Common myeloid progenitor, CD34-positive (primary cell): ENCODE measurements at places on chromosomes 6 and 20.

DNA sequence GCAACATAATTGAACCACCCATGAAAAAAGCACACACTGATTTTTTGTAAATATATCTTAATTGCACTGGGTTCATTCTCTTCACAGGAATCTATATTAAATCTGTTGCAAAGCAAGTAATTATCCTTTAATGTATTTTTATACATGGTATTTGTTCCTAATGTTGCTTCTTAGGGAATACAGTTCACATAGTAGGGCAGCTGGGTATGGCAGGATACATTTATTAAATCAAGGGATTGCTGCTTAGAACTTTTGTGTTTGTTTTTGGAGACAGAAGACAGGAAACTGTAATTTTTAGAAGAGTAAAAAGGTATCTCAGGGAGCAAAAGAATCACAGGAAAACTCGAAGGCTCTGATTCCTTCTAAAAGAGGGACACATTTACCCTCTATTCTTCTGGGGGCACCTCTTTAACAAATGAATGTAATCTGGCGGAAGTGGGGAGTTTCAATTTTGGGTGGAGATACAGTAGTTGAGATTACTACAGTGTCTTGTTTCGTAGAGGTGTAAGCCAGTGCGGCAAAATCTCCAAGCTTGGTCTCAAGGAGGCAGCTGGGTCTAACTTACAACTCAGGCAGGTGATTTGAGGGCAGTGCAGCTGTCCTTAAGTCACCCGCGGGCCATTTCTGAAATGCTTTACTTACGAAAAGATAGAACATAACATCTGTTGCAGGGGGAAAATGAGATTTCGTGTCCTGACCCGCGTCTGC is 812 bp upstream of the SMIM13 start:
- peak; percentile 82 for DNase-seq

GRCh38 chr20:61554617-61555016 is 302.6 kb downstream of the CDH4 start:
- no peak for DNase-seq

- DNase-seq, result no peak
These were observed 32.5 kb downstream of the KIAA0319 start for GRCh38 chr6:24613361-24614042.

- DNase-seq, result no peak
These were observed 588.0 kb upstream of the CDH4 start for GRCh38 chr20:60664106-60664505.

- DNase-seq, result no peak
These were observed 122.8 kb upstream of the COL21A1 start for GRCh38 chr6:56370127-56370540.

DNA sequence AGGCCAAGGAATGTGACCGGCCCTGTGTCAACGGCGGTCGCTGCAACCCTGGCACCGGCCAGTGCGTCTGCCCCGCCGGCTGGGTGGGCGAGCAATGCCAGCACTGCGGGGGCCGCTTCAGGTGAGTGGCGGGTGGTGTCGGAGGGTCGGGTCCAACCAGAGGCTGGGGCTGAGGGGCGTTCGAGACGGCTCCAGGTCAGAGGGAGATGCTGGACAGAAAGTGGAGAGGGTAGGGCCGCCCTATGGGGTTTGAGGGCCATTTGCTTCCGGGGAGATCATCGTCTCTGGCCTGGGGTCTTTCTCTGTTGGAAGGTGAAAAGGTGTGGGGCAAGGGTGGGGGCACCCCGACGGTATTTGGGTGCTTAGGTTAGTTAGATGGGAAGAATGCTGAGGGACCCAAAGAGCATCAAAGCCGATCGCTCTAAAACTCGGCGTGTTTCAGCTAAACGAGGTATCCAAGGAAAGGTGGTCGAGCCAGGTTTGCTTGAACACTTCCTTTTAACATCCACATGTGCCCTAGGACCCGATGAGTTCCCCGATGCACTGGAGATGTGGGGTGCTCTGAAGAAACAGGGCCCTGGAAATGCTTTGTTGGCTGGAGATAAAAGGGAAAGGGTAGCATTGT is 691 bp downstream of the ATRN start:
- no peak for DNase-seq

- no peak for DNase-seq
These were observed 58.8 kb upstream of the TAGAP start for GRCh38 chr6:159103396-159104162.

- no peak for DNase-seq
These were observed 15.9 kb downstream of the NDUFAF5 start for GRCh38 chr20:13800728-13801134.
